ENCODE measurements at places on chromosomes 3 and 15.

DNA sequence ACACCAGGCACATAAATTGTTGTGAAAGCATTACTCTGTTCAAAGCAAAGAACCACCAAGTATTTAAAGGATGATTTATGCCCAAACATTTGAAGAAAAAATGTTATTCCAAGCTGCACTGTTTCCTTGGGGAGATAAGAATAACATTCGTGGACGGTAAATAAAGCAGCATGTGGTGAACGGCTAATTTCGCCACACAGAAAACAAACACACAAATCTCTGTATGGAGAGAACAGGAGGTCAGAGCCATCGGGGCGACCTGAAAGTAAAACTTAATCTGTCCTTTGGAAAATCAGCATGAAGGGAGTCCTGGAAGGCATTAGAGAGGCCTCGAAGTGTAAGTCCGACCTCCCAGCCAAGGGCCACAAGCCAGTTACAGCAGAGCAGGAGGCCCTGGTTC lies 27.1 kb upstream of the GABRG3 start:
- DNase-seq, result no peak

- DNase-seq, result no peak
These were observed 7.7 kb upstream of the AMOTL2 start for GRCh38 chr3:134381831-134382442.

- no peak for DNase-seq
These were observed 27.1 kb downstream of the IL20RB start for GRCh38 chr3:136984837-136985236.

DNA sequence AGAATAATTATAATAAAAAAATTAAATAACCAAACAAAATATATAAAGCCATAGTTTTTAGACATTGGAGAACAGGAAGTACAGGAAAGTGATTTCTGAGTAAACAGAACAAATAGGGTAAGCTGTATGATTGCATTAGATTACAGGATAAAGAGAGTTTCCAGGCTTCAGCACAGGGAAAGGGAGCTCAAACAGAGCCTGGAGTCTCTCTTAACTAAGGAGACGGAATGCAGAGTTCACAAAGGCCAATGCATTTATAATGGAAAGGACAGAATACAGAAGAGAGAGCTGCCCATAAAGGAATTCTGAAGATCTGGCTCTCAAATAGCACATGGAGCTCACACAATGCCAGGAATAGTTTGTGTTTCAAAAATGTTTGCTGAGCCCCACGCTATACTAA lies 42.0 kb upstream of the OTOL1 start:
- no peak for DNase-seq

DNA sequence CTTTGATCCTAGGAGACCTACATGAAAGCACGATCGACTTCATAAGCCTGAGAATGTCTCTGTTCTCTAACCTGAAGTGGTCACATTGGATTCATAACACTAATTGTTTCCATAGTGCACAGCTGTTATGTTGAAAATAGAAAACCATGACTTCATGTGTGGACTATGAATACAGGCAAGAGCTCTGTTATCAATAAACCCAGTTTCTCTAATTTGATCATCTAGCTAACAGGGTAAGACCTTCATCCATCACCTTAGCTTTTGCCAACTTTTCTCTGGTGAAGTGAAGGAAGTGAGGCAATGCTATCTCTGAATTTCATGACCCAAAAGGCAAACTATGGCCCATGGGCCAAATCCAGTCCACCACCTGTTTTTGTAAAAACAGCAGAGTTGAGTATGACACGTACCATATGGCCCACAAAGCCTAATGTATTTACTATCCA lies 27.2 kb downstream of the ABI3BP start:
- DNase-seq, result no peak

- no peak for DNase-seq
These were observed 19.1 kb downstream of the ZNF710 start for GRCh38 chr15:90020021-90020735.

DNA sequence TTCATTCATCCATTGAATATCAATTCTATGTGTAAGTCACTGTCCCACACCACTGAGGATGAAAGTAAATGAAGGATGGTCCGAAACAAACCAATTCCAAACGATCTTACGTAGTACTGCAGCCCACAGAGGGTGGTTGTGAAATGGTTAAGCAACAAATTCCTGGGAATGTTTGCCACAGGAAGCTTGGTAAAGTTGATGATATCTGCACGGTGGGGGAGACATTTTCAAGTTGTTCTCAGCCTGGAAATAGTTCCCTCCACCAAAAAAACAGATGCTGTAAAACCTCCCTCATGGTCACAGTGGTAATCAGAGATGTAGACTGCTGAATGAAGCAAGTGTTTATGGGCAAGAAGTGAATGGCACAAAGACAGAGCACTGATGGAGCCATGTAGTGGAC lies 35.9 kb upstream of the BNC1 start:
- DNase-seq, result no peak

All from bone marrow (tissue), 2 donors.